Right renal pelvis (tissue), 4 donors: ENCODE measurements at places on chromosomes 3 and 15. TPM values are rescaled to one million over a fixed set of nuclear protein-coding genes. Genes with fewer than 3 reads are reported as not detected.

Gene MNS1
- 30.0 TPM for polyA plus RNA-seq

DNA sequence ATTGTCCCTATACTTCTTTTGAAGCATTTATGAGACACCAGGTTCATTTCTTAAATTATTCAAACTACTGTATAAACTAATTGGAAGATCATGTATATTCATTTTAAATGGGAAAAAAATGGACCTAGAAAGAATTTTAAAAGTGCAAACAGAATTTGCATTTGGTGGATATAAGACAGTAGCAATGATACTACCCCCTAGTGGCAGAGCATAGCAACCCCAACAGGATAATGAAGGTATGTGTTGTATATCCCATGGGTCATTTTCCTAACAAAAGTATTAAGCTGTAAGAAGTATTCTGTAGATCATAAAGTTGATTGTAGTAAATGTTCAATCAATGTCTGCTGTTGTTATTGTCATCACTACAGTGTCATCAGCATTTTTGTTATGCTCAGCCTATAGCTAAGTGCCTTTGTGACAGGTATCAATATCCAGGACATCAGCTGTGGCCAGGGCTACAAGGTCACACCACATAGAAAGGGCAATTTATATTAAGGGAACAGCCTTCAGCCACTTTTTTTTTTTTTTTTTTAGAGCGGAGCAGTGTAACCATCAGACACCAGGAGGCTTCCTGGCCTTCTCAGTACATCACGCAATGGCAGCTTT lies 175.8 kb downstream of the FOXB1 start:
- DNase-seq = no peak

DNA sequence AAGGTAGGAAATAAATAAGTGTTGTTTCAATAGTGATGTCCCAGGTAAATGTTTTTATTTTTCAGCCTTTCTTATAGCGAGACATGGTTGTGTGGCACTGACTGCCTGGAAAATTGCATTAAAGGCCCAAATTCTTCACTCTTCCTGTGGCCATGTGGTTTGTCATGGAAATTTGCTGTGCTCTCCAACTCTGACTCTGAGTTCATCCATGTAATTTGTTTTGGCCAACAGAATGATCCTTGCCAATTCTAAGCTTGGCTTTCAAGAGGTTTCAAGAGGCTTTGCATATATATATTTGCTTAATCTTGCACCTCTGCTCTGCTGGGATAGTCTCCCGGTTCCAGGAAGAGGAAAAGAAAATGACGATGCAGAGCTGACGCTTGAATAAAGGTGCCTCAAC lies 107.5 kb upstream of the ARHGEF26 start:
- no peak for DNase-seq

DNA sequence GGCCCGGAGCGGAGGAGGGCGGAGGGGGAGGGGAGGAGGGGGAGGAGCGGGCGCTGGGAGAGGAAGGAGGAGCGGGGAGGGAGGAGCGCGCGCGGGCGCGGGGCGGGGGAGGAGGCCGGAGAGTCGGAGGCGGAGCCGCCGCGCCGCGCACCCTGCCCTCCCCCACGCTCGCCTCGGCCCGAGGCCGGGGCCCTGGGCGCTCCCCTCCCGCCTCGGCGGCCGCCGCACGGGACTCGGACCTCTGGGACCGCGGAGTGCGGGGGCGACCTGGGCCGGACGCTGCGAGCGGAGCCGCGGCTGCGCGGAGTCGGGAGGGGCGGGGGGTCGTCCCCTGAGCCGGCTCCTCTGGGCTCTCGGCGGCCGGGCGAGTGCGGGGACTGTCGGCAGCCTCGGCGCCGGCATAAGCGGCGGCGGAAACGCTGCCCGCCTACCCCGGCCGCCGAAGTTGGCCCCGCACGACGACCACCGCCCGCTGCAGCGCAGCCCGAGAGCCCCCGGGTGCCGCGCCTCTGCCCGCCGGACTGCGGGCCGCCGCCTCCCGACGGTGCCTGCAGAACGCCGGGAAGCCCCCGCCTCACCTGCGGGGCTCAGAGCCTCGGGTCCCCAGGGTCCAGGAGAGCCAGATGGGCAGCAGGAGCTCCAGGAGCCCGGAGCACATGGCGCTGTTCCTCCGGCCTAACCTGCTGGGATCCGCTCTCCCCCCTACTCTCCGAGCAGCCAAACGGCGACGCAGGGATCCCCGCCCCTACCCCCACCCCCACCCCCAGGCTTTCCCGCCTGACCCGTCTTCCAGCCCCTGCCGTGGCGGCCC lies 406 bp upstream of the GABRB3 start:
- peak; percentile 12 for DNase-seq

- DNase-seq = no peak
These were observed 6.0 kb downstream of the PLA2G4F start for GRCh38 chr15:42150219-42150970.

DNA sequence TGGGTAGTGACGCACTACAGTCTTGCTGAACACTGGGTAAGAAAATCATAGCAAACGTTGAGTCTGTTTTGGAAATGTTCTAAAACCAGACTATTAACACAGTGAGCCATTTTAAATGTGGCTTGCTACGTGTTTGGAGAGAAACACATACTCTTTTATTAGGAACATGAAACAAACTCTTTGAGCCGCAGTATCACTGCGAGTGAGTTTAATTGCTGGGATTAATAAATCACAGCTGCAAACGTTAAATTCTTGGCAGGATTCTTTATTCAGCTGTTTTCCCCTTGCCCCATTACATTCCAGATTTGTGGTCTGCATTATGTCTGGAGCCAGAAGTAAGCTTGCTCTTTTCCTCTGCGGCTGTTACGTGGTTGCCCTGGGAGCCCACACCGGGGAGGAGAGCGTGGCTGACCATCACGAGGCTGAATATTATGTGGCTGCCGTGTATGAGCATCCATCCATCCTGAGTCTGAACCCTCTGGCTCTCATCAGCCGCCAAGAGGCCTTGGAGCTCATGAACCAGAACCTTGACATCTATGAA lies 33.6 kb downstream of the BTD start:
- no peak for DNase-seq

- DNase-seq = no peak
These were observed 80.9 kb downstream of the LRRFIP2 start for GRCh38 chr3:37093481-37093880.

Gene GJD2
- polyA plus RNA-seq = 0.06 TPM

DNA sequence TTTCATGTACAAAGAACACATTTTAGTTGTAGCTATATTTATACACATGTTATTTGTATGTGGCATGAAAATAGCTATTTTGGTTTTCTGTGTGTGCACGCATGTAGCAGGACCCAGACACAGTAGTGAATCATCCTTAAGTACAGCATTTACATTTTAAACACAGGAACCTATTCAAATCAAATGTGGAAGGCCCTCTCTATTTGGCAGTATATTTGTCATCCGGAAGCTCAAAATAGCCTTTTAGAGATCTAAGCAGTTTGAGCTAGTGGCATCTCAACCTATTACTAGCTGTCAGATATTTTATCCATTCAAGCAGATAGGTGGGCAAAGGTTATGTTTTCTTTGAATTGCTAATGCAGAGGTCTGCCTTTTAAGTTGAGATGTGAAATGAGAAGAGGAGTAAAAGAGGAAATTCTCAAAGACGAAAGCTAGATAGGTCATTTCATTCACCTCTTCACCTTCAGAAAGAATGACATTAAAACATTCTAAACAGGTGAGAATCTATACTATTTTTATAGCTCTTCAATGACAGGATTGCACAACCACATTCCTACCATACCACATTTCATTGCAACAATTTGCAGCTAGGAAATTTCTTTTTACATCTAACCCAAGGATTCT lies 46.3 kb upstream of the TIPARP start:
- DNase-seq = no peak

DNA sequence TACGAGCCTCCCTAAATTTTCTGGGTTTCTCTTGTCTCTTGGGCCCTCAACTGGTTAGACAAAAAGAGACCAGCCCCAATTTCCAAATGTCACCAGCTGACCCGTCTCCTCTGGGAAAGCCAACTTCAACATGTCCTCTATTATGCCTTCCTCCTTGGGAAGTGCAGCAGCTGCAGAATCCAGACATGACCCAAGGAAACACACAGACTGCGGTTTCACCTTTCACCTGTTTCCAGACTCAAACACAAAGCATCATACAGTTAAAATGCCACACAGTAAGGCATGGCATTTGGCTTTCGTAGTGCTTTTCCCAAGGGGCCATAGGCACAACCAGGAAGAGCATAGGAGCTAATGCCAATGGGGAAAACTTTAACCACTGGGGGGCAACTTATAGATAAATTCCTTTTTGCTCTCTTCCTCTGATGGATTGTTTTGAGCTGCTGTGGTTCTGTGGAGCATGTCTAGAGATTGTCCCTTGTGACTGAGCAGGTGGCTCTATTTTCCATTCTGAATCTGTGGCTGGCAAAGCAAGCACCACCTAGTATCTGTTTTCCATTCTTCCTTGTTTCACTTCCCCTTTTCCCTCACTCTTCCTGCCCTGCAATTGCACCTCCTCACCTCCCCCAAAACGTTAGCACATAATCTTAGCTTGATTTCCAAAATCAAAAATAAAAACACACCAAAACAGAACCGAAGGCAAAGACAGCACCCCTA lies 49.3 kb downstream of the HHLA2 start:
- DNase-seq = no peak

GRCh38 chr3:177906126-177906511 lies 630.1 kb upstream of the KCNMB2 start:
- no peak for DNase-seq

Gene PIF1
- 9.1 TPM for polyA plus RNA-seq

- DNase-seq = no peak
These were observed 77.9 kb upstream of the IGSF10 start for GRCh38 chr3:151538456-151539393.

DNA sequence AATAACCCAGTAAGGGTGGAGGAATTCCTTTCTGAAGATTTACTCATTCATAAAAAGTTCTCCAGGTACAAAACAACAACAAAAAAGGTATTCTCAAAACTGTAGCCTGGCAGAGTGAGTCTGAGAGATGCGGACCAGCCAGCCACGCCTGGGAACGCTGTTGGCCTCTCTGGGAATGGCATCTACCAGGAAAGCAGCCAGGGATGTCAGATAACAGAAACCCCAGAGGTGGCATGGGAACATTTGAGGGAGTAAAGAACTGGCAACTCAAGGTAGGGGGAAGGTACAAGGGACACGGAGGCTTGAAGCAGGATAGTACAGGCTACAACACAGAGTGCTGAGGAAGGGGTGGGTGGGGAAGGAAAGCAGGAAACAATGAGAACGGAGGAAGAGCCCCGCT lies 7.1 kb upstream of the AP3S2 start:
- no peak for DNase-seq

DNA sequence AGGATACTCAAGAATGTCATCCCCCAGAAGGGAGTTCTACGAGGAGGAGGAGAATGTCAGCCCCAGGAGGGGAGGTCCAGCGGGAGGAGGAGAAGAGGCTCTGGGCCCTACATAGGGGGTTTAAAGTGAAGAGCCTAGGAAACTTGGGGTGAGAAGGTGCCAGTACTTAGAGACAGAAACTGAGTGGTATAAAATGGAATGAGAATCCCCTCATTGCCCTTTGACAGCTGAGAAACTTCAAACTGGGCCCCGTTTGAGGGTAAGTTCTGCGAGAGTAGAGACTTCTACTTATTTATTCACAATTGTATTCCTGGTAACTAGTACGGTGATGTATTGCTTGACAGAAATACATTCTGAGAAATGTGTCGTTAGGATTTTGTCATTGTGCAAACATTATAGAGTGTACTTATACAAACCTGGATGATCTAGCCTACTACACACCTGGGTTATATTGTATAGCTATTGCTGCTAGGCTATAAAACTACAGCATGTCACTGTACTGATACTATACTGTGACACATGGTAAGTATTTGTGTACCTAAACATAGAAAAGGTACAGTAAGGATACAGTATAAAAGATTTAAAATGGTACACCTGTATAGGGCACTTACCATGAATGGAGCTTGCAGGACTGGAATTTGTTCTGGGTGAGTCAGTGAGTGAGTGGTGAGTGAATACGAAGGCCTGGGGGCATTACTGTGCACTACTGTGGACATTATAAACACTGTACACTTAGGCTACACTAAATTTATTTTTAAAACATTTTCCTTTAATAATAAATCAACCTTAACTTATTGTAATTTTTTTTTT lies 62.0 kb downstream of the TSC22D2 start:
- no peak for DNase-seq

Gene CPLX3
- polyA plus RNA-seq = not detected

GRCh38 chr3:182829761-182830405 lies 36.6 kb downstream of the ATP11B start:
- DNase-seq = no peak

GRCh38 chr15:27399241-27399640 lies 428.3 kb downstream of the GABRG3 start:
- no peak for DNase-seq

GRCh38 chr3:170517242-170517945 lies 68.5 kb downstream of the SLC7A14 start:
- no peak for DNase-seq

- no peak for DNase-seq
These were observed 705 bp downstream of the DLL4 start for GRCh38 chr15:40929660-40930429.

DNA sequence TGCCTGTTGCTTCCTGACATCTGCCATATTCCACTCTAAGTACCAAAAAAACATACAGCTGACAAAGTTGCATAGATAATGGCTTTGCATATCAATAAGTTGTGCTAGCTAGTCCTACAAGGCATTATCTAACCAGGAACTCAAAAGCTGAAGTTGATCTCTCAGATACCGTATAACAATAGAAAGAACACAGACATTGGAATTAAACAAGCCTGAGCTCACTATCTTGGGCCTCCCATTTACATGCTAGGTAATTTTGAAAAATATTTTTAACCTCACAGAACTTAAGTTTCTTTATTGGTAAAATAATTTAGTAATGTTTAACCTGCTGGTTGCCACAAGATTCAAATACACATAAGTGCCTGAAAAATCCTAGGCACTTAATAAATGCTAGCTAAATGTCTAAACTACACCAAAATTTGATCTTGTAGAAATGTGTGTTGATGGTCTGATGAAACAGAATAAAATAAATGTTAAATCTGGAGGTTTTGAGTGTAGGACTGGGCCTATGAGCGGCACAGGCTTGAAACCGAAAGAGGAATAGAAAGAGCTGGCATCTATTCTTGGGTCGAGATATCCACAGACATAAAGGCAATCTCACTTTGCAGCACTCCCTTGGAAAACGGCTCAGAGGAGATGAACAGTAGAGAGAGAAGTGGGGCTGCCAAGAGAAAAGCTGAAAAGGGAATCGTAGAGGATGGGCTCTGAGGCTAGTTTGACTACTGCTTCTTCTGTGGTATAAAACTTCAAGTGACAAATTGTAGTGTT lies 29.9 kb upstream of the TTC14 start:
- DNase-seq = no peak

DNA sequence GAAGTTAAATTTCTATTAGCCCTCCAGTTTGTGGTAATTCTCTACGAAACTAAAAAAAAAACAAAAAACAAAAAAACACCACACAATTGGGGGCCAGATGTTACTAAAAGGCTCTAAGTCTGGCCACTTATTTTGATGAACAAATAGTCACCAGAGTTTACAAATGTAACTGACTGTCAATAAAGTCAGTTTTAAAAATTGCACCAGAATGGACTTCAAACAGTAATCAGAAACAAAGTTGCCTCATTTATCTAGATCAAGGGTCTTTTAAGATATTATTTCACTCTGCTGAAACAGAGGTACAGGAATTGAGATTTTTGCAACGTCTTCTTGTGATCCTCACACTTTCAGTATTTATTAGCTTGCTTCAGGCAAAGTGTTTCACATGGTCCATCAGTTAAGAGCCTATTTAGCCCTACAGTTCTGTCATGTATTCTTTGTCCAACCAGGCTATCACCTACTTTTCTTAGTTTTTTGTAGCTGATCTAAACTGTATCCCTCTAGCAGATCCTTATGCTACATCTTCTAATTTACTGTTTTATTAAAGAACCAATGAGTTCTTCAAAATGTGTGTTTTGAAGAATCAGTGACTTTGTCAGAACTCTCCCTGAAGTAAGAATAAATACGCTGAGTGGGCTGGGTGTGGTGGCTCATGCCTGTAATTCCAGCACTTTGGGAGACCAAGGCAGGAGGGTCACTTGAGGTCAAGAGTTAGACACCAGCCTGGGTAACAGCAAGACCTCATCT lies 74.7 kb downstream of the ANKRD28 start:
- DNase-seq = no peak
